ENCODE measurements at places on chromosomes 7 and 10. TPM values are rescaled to one million over a fixed set of nuclear protein-coding genes. Genes with fewer than 3 reads are reported as not detected.

GRCh38 chr7:158030071-158030470, 557.6 kb downstream of the PTPRN2 start:
- DNase-seq: no peak

RHOBTB1 gene
- 31.3 TPM for total RNA-seq

HK1 gene
- total RNA-seq: 97.1 TPM

DNA sequence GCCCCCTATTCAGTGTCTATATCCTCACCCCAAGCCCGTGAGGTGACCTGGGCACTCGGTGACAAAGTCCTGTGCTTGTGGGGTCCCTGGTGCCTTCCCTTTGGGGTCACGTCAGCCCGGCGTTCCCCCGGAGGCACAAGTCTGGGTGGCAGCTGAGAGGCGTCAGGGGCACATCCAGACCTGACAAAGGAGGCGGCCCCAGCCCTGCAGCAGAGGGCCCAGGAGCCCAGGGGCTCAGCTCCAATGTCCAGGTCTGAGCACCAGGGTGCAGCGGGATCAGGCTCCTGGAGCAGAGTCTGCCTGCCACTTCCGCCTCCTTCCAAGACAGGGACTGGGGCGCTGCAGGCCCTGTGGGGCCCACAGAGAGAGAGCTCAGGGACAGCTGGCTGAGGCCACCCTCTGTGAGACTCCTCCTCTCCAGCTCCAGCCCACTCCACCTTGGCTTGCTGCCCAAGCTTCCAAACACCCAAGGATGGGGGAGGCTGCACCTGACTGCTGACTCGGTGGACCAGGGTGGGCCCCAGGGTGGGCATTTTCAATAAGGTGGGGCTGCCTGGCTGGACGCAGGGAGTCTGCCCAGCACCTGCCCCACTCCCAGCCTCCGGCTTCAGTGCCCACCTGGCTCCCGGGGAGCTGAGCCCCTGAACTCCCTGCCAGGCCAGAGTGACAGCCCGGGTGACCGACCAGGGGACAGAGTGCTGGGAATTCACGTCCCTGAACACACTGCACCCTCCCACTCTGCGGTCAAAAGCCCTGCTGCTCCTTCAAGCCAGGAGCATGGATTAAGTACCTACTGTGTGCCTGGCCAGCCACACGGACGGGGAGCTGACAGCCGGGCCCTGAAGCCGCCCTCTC, 1.0 kb upstream of the KNDC1 start:
- no peak for DNase-seq

DNA sequence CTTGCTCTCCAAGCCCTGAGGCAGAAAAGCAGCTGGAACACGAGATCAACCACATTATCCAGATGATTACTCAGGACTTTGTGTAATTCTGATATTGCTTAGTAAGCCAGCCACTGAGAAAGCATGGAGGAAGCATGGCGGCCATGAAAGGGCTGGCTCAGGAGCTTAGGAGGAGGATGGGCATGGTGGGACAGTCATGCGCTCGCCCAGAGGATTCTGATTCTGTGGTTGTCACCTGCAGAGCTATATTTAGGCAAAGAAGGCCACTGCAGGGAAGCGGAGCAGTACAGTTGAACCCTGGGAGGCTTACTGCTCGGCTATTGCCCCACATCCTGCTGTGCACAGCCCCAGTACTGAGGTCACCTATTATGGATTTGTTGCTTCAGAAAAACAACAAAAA, 128.8 kb upstream of the DNAJB12 start:
- no peak for DNase-seq

DNA sequence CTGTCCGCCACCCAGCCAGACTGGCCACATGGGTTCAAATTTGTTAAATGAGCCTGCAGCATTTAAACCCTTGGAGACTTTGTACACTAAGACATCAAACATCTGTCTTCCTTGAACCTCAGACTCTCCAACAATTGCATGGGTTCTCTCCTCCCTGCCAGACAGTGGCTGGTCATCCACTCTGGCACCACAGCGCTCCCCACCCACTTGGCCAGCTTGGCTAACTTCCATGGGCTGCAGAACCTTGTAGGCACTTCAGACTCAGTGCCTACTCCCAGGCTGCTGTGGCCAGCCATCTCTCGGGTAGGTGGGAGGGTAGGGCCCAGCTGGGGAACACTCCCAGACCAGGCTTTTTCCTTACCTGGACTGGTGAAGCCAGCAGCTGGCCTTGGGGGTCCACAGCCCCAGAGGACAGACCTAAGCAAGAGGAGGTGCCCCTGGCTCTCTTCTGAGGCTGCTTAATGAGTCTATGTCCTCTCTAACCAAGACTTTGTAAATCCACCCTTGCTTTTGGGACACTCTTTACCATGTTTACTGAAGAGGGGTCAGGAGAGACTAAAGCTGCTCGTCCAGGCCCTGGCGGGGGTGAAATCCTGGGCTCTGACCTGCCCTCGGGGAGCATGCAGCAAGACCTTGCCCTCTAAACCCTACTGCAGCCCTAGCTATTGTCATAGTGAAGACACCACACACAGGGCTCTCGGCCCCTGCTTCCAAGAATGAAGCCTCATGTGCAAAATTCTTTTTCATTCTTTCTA, 82.7 kb downstream of the ARHGAP22 start:
- DNase-seq: no peak

DNA sequence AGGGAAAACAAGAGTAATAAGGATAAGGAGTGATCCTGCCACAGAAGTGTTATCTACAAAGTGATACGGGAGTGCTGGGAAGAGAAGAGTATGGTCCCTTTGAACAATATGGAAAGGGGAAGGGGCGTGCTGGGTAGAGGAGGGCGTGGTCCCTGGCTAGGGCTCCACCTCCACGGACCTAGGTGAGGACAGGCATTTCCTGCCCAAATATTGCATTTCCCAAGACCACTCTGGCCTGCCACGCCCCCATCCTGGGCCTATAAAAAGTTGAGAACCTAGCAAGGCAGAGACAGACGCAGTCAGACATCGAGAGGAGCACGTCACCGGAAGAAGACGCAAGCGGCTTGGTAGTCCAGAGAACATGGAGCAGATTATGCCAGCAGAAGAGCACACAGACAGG, 22.8 kb downstream of the VSTM4 start:
- no peak for DNase-seq

- DNase-seq: peak; percentile 19
Observed at GRCh38 chr7:133568544-133568943, 315.7 kb downstream of the EXOC4 start.

AASS gene
- total RNA-seq: 15.9 TPM

GRCh38 chr10:114932945-114933344, 5.0 kb upstream of the TRUB1 start:
- no peak for DNase-seq

- no peak for DNase-seq
Observed at GRCh38 chr7:94530109-94530508, 20.5 kb downstream of the CASD1 start.

LRGUK gene
- total RNA-seq: 0.13 TPM

DNA sequence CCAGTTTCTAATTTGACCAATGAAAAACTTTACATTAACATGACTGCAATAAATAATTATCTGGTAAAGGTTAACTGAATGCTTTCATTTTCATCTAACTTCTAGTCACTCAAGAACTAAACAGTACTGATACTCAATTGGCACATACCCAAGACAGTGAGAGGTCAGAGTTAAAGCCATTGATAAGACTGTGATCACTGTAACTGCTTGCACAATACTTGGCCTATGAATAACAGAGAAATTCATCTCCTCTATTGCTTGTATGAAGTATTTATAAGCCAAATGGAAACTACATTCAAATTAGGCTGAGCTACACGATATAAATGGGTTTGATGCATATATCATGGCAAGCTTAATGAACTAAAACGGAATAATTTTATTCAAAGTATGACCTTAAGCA, 43.0 kb downstream of the HERC4 start:
- no peak for DNase-seq

DNA sequence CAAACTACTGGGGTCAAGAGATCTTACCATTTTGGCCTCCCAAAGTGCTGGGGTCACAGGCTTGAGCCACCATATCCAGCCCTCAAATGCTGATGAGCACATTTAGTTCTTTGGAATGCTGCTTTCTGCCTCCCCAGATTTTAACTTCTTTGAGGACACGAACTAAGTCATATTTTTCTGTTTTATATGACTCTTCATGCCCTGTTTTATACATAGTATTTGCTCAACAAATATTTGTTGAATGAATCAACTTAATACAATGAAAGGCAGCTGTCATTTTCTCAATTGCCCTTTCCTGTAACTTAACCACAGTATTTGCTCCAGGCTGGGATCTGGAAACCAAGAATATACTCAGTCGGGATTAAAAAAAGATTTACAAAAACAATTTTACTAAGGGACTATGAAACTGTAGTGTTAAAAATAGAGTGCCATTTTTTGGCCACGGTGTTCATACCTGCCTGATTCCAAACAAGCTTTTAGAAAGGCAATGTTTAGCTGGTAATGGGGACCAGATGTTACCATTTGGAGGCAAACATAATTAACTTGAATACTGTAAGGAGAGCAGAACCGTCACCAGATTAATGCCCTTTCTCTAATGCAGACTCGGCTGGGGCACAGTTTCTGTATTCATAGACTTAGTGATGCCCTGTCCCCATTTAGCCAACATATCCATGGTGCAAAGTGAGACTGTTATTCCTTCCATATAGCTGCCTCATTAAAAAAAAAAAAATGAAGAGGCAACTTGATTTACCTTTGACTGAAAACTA, 117.6 kb downstream of the NRP1 start:
- no peak for DNase-seq

DNA sequence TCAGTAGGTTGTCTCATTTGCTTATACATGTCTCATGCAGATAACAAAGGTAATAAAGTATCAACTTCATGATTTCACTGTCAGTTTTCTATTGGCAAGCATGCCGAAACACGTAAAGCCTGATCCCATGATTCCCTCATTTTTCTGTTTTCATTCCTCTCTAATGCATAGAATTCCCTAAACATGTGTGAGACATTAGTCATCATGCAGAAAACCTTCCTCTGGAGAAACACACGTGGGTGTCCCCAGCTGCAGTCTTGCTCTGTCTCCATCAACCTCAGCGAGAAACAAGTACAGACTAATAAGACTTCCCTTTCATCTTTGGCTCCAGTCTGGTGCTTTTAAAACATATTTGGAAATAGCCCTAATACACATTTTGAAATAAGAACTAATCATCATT, 432.7 kb upstream of the VSTM2A start:
- no peak for DNase-seq

- no peak for DNase-seq
Observed at GRCh38 chr7:143484119-143484518, 6.4 kb downstream of the TAS2R41 start.

GRCh38 chr10:98555021-98555619, 108.4 kb upstream of the HPS1 start:
- DNase-seq: peak; percentile 67

CDH23 gene
- total RNA-seq: under 0.01 TPM

TAS2R3 gene
- 0.89 TPM for total RNA-seq

DNA sequence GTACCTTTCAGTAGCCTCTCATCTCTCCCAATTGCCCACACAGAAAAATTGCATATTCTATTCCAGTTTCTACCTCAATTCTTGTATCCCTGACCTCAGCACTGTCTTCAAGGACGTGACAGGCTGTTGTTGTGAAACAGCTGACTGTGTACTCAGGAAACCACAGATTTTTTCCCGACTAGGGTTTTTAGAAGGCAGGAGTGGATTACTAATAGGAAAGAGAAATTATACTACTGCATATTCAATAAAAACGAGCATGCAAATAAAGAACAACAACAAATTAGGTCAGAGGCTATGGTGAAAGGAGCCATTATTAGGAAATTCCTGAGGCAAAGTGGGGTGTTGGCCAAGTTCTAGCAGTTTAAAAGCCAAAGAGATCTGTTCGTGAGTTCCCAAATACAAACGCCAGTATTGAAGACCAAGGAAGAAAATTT, 93.4 kb downstream of the DOCK4 start:
- no peak for DNase-seq

DNA sequence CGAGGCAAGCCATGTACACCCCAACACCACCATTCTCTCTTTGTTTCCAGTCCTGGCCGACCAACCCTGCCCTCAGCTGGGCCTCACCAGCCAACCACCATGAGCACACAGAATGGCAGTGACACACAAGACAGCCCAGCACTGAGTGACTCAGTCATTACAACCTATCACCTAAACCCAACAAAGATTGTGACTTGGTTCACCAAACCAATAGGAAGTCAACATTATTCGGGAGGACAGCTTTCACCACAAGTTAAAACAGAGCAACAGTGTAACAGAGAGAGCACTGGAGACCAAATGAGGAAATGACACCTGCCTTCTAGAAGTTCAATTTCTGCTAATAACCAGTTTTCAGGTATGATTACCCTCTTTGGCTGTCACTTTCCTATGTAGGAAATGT, 72.1 kb downstream of the DNMBP start:
- no peak for DNase-seq

DNA sequence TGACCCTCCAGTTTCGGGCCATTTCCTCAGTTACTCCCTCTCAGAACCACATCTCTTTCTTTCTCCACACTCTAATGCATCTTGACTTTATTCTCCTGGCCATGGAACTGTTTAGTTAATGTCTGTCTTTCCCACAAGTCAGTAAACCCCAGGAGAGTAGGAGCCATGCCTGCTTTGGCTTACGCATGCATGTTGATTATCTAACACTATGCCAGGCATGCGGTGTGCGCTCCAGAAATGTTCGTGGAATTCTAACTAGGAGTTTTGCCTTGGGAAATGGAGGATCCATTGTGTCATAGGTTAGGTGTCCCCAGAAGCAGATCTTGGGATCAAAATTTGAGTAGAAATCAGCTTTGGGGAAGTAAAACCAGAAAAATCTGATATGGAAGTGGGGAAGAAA, 308.9 kb downstream of the GRID1 start:
- no peak for DNase-seq

DNA sequence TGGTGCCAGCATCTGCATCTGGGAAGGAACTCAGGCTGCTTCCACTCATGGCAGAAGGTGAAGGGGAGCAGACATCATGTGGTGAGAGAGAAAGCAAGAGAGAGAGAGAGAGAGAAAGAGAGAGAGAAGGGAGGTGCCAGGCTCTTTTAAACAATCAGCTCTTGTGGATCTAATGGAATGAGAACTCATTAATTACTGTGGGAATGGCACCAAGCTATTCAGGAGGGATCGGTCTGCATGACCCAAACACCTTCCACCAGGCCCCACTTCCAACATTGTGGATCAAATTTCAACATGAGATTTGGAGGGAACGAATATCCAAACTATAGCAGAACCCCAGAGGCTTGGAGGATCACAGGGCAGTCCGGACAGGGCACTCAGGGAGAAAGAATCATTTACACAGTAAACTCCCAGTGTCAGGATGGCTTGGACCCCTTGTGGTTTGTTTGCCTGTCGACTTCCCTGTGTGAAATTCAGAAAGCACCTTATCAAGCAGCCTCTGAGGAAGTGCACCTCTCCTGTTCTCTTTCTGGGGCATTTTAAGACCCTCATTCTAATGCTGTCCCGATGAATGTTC, 308.5 kb downstream of the REEP3 start:
- no peak for DNase-seq

PRPS1L1 gene
- not detected for total RNA-seq

FAM13C gene
- total RNA-seq: 3.3 TPM

GRCh38 chr10:123936426-123936825, 44.8 kb upstream of the CPXM2 start:
- DNase-seq: no peak

GRCh38 chr10:69632516-69633199, 2.6 kb downstream of the FAM241B start:
- no peak for DNase-seq

GRCh38 chr10:92407305-92408016, 116.5 kb downstream of the MARCHF5 start:
- no peak for DNase-seq

GRCh38 chr10:91564026-91564425, 68.8 kb downstream of the PPP1R3C start:
- no peak for DNase-seq

Data from dermis microvascular lymphatic vessel endothelial cell (primary cell).